Heart left ventricle (tissue), 16 donors: ENCODE measurements at places on chromosomes 5 and 9. TPM values are rescaled to one million over a fixed set of nuclear protein-coding genes. Genes with fewer than 3 reads are reported as not detected.

DNA sequence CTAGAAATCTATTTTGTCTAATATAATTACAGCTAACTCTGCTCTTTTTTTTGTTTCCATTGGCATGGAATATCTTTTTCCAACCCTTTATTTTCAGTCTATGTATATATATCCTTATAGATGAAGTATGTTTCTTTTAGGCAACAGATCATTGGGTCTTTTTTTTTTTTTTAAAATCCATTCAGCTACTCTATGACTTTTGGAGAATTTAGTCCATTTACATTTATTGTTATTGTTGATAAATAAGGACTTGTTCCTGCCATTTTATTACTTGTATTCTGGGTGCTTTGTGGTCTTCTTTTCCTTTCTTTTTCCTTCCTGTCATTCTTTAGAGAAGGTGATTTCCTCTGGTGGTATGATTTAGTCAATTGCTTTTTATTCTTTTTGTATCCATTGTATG lies 296.8 kb downstream of the SMARCA2 start:
- no peak overlapping the region for H3K27ac ChIP-seq
- no peaks in the 10 kb centered on the region for H3K36me3 ChIP-seq
- no peak overlapping the region for H3K4me3 ChIP-seq
- no peaks in the 10 kb centered on the region for H3K4me1 ChIP-seq
- no peak for DNase-seq

DNA sequence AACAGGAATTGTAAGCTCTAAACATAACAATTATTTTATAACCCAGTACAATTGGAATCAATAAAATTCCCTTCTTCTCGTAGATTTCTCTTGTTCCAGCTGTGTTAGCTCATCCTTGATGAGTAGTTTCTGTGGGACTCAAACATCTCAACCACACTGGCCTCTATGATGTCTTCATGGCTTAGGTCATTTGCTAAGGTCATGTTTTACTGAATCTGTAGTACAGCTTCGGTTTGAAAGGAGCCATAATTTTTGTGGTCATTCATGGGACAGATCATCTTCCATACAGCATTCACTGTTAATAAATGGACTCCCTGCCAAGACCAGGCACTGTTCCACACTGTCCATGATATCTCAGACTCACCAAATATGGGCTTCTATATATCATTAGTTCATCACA lies 369.0 kb upstream of the RFX3 start:
- DNase-seq = no peak
- no peaks in the 10 kb centered on the region for H3K27me3 ChIP-seq
- H3K36me3 ChIP-seq = no peaks in the 10 kb centered on the region

DNA sequence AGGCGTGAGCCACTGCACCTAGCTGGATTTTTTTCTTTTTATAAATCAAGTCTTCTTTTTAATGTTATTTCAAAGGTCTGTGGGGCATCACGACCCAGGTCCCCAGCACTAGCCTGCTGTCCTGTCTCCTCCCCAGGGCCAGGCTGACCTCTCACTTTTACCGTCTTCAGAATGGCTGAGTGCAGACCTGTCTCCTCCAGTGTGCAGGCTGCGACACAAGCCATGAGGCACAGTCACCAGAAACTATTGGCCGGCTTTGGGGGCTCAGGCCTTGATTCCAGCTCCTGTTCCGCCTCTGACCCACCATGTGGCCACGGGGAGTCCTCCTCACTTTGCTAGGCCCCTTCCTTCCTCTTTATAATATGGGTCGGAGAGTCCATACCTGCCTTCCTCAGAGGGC lies 46.6 kb upstream of the NEURL1B start:
- no peaks in the 10 kb centered on the region for H3K36me3 ChIP-seq
- no peaks in the 10 kb centered on the region for H3K4me1 ChIP-seq
- H3K27ac ChIP-seq = no peak overlapping the region

GRCh38 chr9:33161011-33161588 lies 6.0 kb downstream of the B4GALT1 start:
- no peaks in the 10 kb centered on the region for H3K27me3 ChIP-seq
- no peaks in the 10 kb centered on the region for H3K36me3 ChIP-seq
- H3K4me1 ChIP-seq = peaks cover 41% of the 10 kb centered on the region
- H3K27ac ChIP-seq = peak overlapping the region; percentile 98

GRCh38 chr5:68830377-68830898 lies 263.4 kb upstream of the SLC30A5 start:
- H3K4me3 ChIP-seq = no peak overlapping the region
- H3K27me3 ChIP-seq = no peaks in the 10 kb centered on the region
- no peak overlapping the region for H3K27ac ChIP-seq
- no peaks in the 10 kb centered on the region for H3K36me3 ChIP-seq

DNA sequence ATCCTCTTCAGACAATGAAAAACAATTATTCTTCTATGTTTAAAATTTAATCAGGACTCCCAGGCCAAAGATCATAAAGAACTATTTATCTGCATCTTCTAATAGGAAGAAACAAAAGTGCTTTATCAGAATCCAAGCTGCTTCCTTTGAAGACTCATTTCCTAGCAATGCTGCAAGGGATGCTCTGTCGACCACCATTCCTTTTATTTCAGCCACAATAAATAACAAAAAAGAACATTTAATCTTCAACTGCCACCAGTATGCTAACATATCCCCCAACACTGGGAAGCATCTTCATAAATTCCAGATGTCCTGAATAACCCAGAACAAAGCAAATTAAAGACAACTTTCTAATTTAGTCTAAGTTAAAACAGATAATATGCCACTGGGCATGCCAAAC lies 68.7 kb downstream of the PKD2L2 start:
- H3K4me1 ChIP-seq = no peaks in the 10 kb centered on the region
- no peaks in the 10 kb centered on the region for H3K27me3 ChIP-seq

DNA sequence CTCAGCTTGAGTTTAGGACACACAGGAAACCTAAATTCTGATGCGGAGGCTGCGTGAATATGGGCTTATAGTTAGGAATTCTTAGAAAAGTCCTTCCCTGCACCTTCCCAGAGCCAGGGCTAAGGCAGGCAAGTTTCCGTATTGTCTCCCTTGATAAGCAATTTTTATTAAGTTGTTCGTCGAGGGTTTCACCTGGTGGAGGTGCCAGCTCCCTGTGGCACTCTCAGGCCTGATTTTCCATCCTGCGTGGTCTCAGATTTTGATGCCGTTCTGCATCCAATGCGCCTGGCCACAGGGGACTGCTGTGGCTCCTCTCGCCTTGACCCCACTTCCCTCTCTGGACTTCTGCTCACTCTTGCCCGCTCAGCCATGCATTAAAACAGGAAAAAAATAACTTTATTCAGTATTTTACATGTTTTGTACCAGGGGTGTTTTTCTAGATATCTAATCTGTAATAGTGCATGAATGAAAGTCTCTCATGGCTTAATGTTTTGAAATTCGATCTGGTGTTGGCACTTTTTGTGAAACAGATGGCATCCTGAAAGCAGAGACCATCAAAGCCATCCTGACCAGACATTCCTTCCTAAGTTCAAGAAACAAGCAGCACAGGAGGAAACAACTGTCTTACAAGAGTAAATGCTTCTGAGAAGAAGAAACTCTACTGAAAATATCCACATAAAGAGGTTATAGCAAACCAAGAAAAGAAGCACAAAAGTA lies 50.7 kb downstream of the TRIP13 start:
- no peak overlapping the region for H3K27ac ChIP-seq
- DNase-seq = no peak
- H3K4me1 ChIP-seq = no peaks in the 10 kb centered on the region
- peaks cover 9% of the 10 kb centered on the region for H3K27me3 ChIP-seq
- no peak overlapping the region for H3K4me3 ChIP-seq

DNA sequence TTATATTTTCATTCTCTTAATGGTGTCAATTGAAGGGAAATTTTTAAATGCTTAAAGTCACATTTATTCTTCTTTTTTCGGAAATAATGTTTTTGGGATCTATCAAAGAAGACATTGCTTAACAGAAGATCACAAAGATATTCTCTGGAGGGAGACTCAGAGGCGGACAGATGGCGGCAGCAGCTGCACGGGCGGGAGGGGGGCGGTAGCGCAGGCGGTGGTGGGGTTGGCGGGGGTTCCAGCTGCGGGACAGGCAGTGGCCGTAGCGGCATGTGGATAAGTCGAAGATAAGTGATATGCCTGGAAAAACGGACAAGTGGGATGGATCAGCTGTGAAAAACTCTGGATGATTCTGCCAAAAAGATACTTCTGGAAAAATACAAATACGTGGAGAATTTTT lies 31.6 kb upstream of the ZDHHC11B start:
- H3K4me3 ChIP-seq = no peak overlapping the region
- DNase-seq = no peak

DNA sequence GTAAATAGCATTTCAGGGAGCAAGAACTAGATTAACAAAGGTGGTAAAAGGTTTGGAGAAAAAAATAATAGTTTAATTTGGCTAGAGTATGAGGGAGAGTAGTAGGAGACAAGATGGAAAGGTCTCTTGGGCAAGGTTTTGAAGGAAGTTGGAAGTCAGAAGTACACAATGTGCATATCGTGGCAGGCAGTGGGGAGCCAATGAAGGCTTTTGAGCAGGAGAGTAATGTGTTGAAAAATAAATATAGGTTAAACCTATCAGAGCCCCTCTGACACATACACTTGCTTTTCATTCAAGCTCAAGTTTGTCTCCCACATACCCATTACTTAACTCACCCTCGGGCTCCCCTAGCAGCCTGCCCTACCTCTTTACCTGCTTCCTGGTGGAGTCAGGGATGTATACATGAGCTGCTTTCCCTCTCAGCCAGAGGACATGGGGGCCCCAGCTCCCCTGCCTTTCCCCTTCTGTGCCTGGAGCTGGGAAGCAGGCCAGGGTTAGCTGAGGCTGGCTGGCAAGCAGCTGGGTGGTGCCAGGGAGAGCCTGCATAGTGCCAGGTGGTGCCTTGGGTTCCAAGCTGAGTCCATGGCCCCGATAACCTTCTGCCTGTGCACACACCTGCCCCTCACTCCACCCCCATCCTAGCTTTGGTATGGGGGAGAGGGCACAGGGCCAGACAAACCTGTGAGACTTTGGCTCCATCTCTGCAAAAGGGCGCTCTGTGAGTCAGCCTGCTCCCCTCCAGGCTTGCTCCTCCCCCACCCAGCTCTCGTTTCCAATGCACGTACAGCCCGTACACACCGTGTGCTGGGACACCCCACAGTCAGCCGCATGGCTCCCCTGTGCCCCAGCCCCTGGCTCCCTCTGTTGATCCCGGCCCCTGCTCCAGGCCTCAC lies at the start of gene CA9:
TSS of gene CA9 (plus strand) at position 797 of the 893 bp plus-strand sequence. CDS start at position 829, 32 bp downstream.
- H3K4me3 ChIP-seq = no peak within 1 kb of the TSS
- no peaks in the 10 kb centered on the region for H3K36me3 ChIP-seq
- peak; percentile 70 for DNase-seq
- H3K27ac ChIP-seq = no peak within 1 kb of the TSS

GRCh38 chr5:149423049-149423793 lies 44.1 kb upstream of the IL17B start:
- DNase-seq = peak; percentile 35
- H3K27ac ChIP-seq = peak overlapping the region; percentile 84
- no peaks in the 10 kb centered on the region for H3K36me3 ChIP-seq
- H3K27me3 ChIP-seq = no peaks in the 10 kb centered on the region

GRCh38 chr5:179588166-179588565 lies 35.3 kb downstream of the HNRNPH1 start:
- H3K27me3 ChIP-seq = no peaks in the 10 kb centered on the region
- no peak overlapping the region for H3K27ac ChIP-seq
- no peak overlapping the region for H3K4me3 ChIP-seq
- H3K4me1 ChIP-seq = no peaks in the 10 kb centered on the region

- no peaks in the 10 kb centered on the region for H3K27me3 ChIP-seq
- H3K4me1 ChIP-seq = no peaks in the 10 kb centered on the region
- H3K4me3 ChIP-seq = no peak overlapping the region
Observed at GRCh38 chr5:43420241-43420640, 8.1 kb upstream of the CCL28 start.

DNA sequence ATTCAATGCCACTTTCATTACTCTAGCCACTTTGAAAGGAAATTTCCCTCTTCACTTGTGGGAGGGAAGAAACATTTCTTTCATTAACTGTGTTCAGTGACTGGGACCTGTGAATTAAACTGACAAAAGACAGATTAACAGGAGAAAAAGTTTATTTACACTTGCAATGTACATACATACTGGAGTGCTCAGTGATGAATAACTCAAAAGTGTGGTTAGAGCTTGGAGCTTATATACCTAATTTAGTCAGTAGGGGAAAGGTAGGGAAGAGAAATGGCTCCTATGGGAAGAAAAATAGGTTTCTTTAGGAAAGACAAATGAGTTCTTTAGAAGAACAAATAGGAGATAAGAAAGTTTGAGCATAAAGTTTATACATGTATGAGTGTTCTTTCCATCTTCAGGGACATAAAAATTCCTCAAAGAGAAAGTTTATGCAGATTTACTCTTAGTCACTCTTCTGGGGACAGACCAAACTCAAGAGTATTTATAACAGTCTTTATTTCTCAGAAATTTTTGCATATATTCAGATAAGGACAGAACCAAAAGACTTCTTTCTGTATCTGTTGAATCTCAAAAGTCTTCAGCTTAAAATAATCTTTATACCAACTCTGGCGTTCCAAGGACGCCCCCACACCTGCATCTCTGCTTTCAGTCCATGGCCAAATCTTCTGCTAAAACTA lies 120.0 kb upstream of the RAI14 start:
- H3K36me3 ChIP-seq = no peaks in the 10 kb centered on the region
- no peaks in the 10 kb centered on the region for H3K4me1 ChIP-seq
- no peak for DNase-seq
- no peak overlapping the region for H3K27ac ChIP-seq
- no peaks in the 10 kb centered on the region for H3K27me3 ChIP-seq

GRCh38 chr9:100498592-100498991 lies 25.6 kb downstream of the TMEFF1 start:
- no peaks in the 10 kb centered on the region for H3K36me3 ChIP-seq
- H3K4me3 ChIP-seq = no peak overlapping the region
- H3K27ac ChIP-seq = no peak overlapping the region

DNA sequence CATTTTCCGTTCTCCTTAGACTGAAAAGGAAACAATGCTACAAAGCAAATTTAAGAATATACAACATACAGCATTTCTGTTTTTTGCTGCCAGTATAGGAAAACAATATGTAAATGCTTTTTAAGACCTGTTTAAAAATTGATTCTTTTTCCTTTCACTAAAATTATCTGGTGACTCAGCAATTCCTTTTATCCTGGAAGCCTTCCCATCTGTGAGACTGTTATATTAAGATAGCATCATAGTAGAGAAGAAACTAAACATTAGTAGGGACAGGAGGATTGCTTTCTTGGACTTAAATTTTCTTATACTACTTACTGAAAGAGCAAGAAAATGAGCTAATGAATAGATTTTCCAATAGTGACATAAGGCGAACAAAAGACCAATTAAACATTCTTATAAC lies 30.0 kb upstream of the GPR21 start:
- peaks cover 54% of the 10 kb centered on the region for H3K36me3 ChIP-seq
- H3K4me1 ChIP-seq = peaks cover 11% of the 10 kb centered on the region
- no peaks in the 10 kb centered on the region for H3K27me3 ChIP-seq

- DNase-seq = peak; percentile 86
- H3K4me3 ChIP-seq = peak within 1 kb of the TSS; percentile 71
- peak within 1 kb of the TSS; percentile 49 for H3K27ac ChIP-seq
- no peaks in the 10 kb centered on the region for H3K4me1 ChIP-seq
Observed at GRCh38 chr9:98192503-98193335, at the start of gene CORO2A. TSS of gene CORO2A (minus strand) at chr9:98192637. CDS start at chr9:98157660, 34,977 bp downstream.

PCDHB14 gene
- total RNA-seq = 2.8 TPM

TCERG1 gene
- 19.3 TPM for total RNA-seq

EEIG1 gene
- 24.1 TPM for total RNA-seq

WDR38 gene
- total RNA-seq = not detected

CHSY3 gene
- 1.1 TPM for total RNA-seq

ZNF883 gene
- 2.8 TPM for total RNA-seq
